Vagina (tissue), 2 donors: ENCODE measurements at places on chromosomes 6 and 20.

- DNase-seq, result no peak
Measured at GRCh38 chr6:49766762-49767161, 20.3 kb downstream of the PGK2 start.

DNA sequence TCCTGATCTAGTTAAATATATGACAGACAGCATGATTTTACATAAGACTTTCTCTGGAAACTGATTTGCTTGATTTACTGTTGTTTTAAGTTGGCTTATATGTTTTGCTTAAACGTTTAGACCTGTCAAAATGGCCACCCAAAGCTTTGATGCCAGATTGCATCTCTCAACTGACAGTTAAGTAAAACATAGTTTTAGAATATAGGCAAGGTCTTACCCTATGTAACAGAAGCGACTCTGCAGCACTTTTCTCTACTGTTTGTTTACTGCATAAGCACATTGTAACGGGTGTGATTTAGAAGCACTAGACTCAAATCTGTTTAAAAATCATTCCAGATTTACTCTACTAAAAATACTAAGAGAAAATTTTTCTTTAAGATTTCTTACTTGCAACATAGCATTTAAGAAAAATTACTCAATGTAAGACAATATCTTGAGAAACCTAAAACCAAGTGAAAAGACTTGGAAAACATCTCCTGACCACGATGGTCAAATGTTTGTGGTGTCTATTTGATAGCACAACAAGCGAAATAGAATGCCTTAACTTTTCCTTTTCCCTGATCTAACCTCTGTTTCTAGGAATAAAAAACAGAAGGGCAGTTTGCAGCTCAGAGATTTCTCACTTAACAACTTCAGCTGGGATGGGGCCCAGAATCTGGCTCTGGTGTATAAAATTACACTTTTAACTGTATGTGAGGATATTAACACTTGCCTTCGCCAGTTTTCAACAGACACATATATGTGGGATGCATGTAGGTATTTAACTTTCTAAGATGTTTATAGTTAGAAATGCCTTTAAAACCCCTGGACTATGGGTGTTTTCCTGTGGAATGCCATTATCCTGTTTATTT is 47.4 kb downstream of the AIG1 start:
- DNase-seq, result no peak

GRCh38 chr6:74946961-74947360 is 258.9 kb downstream of the COL12A1 start:
- no peak for DNase-seq

DNA sequence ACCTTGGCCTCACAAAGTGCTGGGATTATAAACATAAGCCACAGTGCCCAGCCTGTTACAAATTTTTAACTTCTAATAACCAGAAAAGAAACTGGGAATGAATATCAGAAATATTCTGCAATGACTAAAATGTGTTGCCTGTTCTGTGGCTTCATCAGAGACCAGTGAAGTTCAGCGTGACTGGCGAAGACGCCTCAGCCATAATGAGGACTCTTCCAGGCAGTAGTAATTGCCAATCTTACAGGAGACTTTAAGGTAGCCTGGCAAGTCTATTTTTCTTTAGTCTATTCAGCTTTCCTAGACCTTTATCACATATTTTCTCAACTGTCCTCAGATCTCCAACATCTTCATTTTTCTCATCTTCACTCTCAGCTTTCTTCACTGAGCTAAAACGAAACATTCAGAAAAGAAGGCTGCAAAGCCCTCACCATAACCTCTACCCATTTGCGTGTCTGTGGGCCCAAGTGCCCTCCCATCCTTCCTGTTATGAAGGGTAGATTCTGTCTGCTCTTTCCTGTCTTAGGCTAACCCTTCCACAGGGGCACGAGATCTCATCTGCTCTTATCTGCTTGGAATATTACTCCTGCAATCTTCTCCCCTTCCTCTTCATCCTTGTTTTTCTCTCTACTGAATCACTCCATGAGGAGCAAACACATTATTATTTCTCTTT is 42.0 kb upstream of the OLIG3 start:
- DNase-seq, result no peak

DNA sequence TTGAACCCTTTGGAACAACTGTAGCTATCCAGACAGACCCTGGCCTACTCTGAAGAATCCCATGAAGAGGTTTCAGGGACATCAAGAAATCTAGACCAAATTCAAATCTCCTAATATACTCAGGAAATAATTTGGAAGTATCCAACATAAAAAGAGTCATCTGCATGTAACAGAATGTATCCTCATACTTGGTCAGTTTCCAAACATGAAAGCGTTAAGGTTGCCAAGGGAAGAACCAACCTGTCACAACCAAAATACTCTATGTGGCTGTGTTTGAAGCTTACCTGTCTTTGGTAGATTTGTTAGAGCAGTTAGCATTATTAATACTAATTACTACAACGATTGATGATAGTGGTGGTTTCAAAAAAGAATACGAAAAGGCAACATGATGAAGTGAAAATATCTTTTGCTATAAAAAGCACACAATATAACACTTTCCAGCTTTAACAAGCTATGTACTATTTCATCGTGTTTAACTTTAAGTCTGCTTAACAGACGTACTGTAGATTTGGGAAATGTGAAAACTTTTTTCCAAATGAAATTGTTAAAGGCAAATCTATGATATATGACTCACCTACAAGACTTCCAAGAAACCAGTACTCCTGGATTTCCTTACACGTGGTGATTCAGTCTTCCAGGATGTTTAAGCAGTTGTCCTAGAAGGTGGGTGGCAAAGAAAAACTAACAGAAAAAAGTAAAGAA is 46.6 kb upstream of the ENPP1 start:
- DNase-seq, result no peak

- no peak for DNase-seq
Measured at GRCh38 chr6:63154535-63154934, 56.7 kb upstream of the FKBP1C start.

- no peak for DNase-seq
Measured at GRCh38 chr20:31968291-31969126, 558 bp downstream of the XKR7 start.

GRCh38 chr6:125804264-125804663 is 13.5 kb downstream of the NCOA7 start:
- no peak for DNase-seq

DNA sequence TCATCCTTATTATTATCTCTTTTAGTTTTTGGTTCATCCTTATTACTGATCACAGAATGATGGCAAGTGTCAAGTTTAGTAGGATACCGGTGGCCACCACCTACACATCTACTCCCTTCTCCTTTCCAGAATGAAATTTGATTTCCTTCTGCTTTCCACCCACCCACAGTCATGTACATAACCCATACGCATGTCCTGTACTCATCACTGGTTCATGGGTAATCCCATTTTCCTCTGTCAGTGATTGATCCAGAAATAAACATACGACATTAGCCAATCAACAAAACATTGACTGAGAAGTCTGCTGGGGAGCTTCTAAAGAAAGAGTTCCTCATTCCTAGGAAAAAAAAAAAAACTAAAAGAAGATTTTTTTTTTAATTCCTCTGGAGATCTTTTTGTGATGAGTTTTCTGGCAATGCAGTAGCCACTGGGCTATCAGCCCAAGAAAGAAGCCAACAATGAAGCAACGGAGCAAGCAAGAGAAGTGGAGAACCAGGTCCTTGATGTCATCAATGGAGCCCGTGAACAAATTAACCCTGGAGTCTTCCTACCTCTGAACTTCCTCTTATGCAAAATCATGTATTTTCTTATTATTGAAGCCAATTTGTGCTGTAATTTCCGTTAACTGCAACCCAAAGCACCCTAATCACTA is 127.8 kb downstream of the TASP1 start:
- no peak for DNase-seq

DNA sequence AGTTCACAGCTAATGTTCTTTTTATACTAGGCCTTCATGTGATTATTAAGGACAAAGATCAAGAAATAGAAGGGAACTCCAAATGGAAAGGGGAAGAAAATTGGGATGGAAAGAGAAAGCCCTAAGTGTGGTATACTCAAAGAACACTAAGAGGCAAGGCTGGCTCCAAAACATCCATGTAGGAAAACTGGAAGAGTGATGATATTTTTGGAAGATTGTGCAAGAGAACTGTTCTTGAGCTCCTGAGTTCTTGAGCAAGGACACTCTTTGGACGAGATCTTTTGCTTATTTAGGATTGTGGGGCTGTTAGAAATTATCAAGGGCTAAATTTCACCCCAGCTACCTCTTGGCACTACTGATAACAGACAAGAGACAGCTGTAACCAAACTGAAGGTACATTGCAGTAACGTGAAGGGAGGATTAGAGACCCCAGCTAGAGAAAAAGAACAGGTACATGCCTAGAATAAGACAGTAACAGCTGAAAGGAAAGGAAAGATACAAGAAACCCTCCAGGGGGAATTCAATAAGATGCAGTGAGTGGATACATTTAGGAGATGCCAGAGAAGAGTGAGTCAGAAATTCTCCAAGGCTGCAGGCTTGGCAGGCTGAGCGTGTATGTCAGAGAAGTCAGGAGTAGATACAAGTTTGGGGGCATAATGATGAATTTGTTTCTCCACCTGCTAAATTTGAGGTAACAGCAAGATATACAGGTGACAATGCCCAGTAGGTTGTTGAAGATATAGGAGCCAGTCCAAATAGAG is 69.7 kb downstream of the CBLN4 start:
- DNase-seq, result no peak

DNA sequence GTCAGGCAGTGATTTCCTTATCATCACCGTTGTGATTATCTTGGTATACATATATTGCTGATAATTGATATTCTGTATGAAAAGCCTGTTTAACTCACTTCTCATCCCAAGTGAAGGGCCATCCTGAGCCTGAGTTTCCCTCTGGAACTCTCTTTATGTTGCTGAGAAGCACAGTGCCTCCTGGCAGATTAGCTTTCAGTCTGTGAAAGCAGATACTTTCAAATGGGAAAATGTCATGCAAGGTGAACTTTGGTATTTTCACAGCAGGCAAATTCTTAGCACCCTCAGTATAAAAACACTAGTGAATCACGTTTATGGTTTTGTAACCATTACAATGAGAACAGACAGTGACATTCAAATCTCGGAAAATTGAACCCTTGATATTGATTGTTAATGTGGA is 151.6 kb downstream of the PRIM2 start:
- no peak for DNase-seq

DNA sequence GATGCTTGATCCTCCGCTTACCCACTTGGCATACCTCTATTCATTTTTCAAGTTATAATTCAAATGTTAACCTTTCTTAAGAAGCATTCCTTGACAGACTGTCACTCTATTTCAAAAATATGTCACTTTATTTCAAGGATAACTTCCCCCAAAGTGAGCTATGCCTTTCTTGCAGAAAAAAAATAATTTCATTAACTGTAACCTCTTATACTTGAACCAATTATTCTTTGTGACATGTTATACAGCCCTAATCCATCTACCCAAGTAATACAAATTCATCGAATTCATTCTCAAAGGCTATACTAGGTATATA is 9.3 kb upstream of the NHSL1 start:
- DNase-seq, result no peak
